Cerebellar nuclear complex (tissue), 1 donor: ENCODE measurements at places on chromosomes 1 and 21.

- DNase-seq = no peak
Observed at GRCh38 chr1:81327103-81327710, 473.5 kb upstream of the ADGRL2 start.

GRCh38 chr1:243748706-243749283, 101.2 kb downstream of the AKT3 start:
- no peak for DNase-seq

DNA sequence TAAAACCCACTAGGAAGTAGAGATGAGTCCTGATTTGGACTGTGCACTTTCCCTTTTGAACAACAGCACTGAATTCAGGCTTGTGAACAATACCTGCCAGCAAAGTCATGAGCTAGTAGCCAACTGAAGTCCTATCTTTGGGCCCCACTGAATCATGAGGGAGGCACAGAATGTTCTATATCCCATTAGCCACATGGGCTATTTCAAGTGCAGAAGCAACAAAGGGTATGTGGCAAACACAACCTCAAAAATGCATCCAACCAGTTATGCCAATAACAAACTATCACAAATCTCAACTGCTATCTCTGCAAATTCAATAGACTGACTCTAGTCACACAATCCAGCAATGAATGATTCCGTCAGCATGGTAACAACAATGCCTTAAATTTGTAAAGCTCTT, 276.0 kb downstream of the MRPL39 start:
- DNase-seq = no peak

DNA sequence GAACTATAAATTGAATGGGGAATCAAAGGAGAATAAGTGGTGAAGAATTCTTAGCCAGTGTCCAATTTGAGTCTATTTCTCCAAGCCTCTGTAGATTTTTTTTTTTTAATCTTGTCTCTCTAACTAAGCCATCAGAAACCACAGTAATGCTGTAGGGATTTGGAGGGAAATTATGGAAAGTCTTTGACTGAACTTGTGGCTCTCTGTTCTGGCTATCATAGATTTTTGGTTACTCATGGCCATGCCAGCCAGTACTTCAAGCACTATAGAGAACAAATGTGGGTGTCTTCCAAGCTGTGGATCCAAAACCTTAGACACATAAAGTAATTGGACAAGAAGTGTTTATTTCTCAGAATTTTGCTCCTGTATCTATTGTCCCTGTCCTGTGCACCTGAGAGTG, 147.9 kb downstream of the LRRC40 start:
- no peak for DNase-seq

DNA sequence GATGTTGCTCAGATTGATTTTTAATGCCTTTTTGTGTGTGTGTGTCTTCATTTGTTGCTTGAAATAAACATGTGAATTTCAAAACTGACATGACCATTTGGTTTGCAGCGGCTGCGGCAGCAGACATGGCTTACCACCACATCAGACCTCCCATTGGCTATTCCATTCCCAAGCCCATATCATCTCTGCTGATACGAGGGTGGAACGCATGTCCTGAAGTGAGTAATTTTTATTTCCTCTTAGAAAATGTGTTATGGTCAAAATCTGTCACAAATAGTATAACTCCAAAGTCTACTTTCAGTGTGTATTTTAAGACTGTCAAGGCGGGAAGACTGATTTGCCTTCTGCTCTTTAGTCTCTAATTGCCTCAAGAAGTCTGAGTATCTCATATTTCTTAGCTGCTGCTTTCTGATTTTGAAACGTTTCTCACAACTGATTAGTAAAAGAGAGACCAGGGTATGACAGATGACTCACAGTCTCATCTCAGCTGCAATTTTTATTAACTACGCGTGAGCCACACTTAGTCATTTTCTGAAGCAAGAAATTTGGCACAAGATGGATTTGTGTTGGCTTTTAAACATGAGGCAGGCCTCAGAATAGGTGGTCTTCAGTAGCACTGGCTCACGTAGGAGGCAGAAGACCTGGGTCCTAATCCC, 49.0 kb downstream of the LRRC53 start:
- DNase-seq = no peak

- no peak for DNase-seq
Observed at GRCh38 chr1:237705462-237705861, 185.3 kb downstream of the ZP4 start.

GRCh38 chr1:107315652-107316051, 174.8 kb downstream of the NTNG1 start:
- no peak for DNase-seq

GRCh38 chr1:23422241-23422877, 2.2 kb downstream of the TCEA3 start:
- no peak for DNase-seq

- no peak for DNase-seq
Observed at GRCh38 chr1:54273795-54274163, 73.8 kb downstream of the MRPL37 start.

- no peak for DNase-seq
Observed at GRCh38 chr1:97204468-97204867, 482.9 kb downstream of the PTBP2 start.

GRCh38 chr21:37266515-37267221, 466 bp downstream of the VPS26C start:
- DNase-seq = no peak

- peak; percentile 65 for DNase-seq
Observed at GRCh38 chr1:237012788-237013383, 8.6 kb upstream of the MT1HL1 start.

- DNase-seq = no peak
Observed at GRCh38 chr21:38455403-38455802, 42.9 kb downstream of the ERG start.

DNA sequence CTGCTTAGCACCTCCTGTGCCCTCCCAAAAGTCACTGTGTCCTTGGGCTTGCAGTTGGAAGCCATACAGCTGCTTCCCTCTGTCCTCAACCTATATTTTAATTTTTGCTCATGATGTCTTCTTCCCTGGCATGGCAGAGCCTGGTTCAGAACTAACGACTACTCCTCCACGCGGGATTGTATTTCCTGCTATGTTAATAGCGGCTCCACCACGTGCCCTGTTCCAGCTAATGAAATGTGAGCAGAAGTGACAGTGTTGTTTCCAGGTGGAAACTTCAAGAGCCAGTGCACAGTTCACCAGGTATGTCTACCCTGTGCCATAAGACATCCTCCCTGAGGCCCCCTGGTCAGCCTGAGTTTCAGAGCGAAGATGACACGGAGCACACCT, 52.1 kb downstream of the DHRS3 start:
- DNase-seq = no peak

GRCh38 chr1:183806125-183806524, 1.2 kb downstream of the RGL1 start:
- DNase-seq = no peak
